ENCODE measurements at places on chromosomes 2 and 18. TPM values are rescaled to one million over a fixed set of nuclear protein-coding genes. Genes with fewer than 3 reads are reported as not detected.

DNA sequence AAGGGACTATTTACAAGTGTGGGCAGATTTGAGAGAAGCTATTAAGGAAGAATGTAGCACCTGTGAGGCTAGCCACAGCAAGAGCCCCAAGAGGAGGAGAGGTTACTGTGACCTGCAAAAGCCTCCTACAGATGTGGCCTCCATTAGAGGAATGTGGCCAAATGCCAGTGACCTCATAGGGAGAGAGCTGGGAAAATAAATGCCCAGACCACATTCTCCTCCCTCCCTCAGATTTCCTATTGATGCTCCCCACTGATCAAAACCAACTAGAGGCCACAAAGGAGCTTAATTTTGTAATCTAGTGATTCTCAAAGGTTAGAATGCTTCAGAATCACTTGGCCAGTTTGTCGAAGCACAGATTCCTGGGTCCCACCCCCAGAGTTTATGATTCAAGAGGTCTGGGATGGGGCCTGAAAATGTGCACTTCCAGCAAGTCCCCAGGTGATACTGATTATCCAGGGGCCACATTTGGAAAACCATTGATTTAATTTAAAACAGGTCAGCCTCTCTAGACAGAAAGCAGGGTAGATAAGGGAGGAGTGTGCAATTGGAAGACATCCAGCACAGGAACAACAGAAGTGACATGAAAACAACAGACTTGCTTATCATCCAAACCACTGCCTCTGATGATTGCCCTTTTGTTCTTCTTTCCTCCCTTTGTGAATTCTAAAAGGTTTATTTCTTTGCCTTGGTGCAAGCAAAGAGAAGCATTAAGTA, 61.2 kb upstream of the RBBP8 start:
- H3K27me3 ChIP-seq: no peaks in the 10 kb centered on the region
- peaks cover 6% of the 10 kb centered on the region for H3K4me1 ChIP-seq
- H3K27ac ChIP-seq: no peak overlapping the region
- no peak overlapping the region for H3K4me3 ChIP-seq
- DNase-seq: no peak
- H3K36me3 ChIP-seq: no peaks in the 10 kb centered on the region

Gene FOXI3
- not detected for total RNA-seq

DNA sequence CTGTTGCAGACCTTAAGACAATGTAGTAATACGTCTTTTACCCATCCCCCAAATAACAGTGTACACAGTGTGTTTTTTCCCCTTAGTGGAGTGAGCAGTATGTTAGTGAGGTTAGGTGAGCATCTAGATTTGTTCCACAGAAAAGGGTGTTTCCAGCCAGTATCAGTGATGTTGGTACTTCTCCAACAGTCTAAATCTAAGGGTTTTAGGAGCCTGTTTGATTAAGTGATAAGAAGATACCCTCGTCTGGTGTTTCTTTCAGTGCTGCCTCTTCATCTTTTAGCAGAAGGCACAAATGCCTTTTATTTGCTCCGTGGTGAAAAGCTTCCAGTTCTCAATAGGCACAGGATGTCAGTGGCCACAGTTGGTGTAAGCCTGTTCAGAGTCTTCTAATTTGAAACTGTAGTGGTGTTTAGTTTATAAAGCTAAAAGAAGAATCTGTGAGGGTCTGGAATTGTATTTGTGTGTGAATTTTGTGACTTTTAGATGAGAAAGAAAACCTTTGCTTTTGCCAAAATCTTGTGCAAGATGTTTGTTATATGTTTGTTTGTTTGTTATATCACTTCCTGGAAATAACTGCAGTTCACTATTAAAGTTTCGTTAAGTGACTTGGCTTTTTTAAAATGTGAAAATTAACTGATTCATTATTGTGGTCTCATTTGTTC, 71.2 kb downstream of the MAP4K4 start:
- no peaks in the 10 kb centered on the region for H3K27me3 ChIP-seq
- peaks cover 88% of the 10 kb centered on the region for H3K4me1 ChIP-seq
- peak; percentile 11 for DNase-seq
- no peak overlapping the region for H3K4me3 ChIP-seq
- no peaks in the 10 kb centered on the region for H3K36me3 ChIP-seq
- no peak overlapping the region for H3K27ac ChIP-seq

DNA sequence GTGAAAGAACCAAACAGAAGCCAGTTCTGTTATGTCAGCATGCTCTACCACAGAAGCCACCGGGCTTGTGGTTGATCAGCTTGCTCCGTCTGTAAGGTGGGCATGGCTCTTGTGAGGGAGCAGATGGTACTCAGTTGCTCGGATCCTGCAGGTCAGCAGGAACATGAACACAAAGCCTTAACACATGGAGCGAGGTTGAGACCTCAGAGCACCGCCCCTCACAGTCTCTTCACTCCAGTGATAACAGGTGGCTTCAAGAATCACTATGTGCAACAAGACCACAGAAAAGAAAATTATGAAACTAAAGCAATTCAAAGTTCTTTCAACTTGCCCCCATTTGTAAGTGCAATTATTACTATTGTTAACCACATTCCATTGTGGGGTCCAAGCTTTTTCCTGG, 72.1 kb downstream of the OSBPL6 start:
- H3K27ac ChIP-seq: no peak overlapping the region
- H3K27me3 ChIP-seq: no peaks in the 10 kb centered on the region
- DNase-seq: no peak
- no peaks in the 10 kb centered on the region for H3K4me1 ChIP-seq
- no peak overlapping the region for H3K4me3 ChIP-seq

- H3K4me3 ChIP-seq: no peak overlapping the region
- H3K27me3 ChIP-seq: no peaks in the 10 kb centered on the region
- H3K36me3 ChIP-seq: peaks cover 6% of the 10 kb centered on the region
- DNase-seq: no peak
Measured at GRCh38 chr2:222568865-222569264, 87.0 kb downstream of the FARSB start.

DNA sequence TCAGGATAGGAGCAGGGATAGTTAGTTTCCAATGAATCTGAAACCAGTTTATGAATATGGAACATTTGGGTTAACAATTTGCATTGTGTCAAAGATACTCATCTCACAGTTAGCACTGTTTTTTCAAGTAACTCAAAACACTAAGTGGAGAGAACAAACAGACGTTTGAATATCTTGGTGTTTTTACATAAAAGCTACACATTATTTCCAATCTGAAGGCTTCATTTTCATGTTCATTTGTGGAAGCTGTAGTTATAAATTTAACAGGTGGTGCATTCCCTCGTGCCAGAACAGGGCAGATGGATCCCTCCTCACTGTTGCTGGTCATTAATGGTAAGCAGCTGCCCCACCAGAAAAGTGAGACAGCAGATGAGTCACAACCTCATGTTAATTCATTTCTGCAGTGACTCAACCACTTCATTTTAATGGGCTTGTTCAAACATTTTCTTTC, 286.9 kb downstream of the TMX3 start:
- no peak overlapping the region for H3K4me3 ChIP-seq
- DNase-seq: no peak
- H3K4me1 ChIP-seq: no peaks in the 10 kb centered on the region
- H3K36me3 ChIP-seq: no peaks in the 10 kb centered on the region

- no peaks in the 10 kb centered on the region for H3K27me3 ChIP-seq
- H3K4me3 ChIP-seq: no peak overlapping the region
- no peak for DNase-seq
- no peaks in the 10 kb centered on the region for H3K4me1 ChIP-seq
Measured at GRCh38 chr2:148965623-148966437, 72.7 kb upstream of the LYPD6B start.

DNA sequence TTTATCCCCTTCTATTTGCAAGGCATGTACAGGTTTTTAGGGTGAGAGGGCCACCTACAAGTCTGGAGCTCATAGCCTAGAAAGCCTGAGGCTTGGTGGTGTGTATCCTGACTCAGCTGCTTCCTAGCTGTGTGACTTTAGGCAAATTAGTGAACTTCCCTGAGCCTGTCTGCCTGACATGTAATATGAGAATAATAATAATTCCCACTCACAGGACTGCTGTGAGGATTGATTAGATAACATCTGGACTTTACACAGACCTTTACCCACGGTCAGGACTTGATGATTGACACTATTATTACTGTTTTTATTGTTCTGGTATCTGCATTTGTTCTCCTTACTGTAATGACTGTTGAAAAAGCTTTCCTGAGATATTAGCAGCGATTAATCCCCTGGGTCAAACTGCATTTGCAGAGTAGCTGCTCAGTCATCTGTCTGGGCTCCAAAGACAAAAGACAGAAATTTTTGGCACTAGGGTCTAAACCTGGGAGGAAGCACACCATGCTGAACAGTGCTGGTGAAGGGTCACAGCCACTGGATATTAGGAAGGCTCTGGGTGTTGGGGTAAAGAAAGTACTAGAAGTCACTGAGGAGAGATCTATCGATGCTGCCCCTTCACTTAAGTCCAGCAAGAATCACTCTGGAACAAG, 276.5 kb upstream of the FN1 start:
- no peaks in the 10 kb centered on the region for H3K4me1 ChIP-seq
- H3K27me3 ChIP-seq: no peaks in the 10 kb centered on the region
- no peak overlapping the region for H3K4me3 ChIP-seq

- H3K4me1 ChIP-seq: no peaks in the 10 kb centered on the region
- no peak overlapping the region for H3K27ac ChIP-seq
- DNase-seq: no peak
- H3K36me3 ChIP-seq: no peaks in the 10 kb centered on the region
- no peaks in the 10 kb centered on the region for H3K27me3 ChIP-seq
Measured at GRCh38 chr18:31445908-31446307, 1.6 kb upstream of the DSG3 start.

DNA sequence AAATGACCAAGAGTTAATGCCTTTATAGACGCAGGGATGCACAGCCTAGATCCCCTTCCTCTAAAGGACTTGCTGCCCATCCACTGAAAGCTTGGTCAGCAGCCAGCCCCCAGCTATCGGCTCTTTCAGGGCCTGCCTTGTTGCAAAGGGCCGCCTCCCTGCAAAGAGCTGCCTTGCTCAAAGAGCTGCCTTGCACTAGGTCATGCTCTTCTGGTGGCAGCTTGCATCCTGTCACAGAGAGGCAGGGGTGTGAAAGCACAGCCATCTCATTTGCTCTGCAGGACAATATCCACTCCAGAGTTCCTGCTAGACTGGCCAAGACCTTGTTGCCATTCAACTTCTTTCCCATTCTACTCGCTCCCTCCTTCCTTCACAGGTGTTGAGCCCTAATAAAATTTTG, 137.1 kb downstream of the MCFD2 start:
- H3K27me3 ChIP-seq: peaks cover 13% of the 10 kb centered on the region
- H3K36me3 ChIP-seq: no peaks in the 10 kb centered on the region
- DNase-seq: no peak
- H3K4me1 ChIP-seq: no peaks in the 10 kb centered on the region

Gene ARHGAP15
- 225 TPM for total RNA-seq

Gene MYO3B
- not detected for total RNA-seq

DNA sequence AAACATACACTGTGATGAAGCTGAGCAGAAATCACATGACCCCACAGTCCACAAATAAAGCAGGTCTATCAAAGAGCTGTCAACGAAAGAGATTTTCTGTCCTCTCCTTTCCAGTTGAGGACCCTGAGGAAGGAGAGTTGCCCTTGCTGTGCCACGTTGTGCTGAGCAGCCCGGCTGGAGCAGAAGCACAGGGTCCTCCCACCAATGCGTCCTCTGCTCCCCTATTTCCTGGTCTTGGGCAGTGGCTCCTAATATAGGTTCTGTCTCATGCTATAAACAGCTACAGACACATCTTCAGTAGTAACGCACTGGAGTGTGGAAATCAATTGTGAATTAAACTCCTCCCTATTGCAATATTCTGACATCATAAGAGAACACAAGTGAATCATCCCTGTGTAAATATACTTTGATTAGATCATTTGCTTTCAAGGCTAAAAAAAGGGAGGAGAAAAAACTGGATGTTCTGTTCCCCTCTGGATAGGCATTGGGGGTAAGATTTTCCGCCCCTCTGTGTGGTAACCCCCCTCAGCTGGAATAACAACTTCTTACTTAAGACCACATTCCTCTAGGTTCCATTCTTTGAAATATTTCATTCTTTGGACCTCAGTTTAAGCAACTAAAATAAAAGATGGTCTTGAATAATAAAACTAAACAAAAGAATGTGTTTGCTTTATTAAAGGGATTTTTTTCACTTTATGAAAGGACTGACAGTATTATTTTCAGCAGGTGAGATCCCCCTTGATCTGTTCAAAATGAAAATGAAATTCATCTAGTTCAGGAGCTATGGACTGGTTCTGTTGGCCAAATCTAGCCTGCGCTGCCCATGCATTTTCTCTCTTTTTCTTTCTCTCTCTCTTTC, 8.3 kb upstream of the RHOB start:
- H3K4me1 ChIP-seq: no peaks in the 10 kb centered on the region
- no peaks in the 10 kb centered on the region for H3K27me3 ChIP-seq
- H3K4me3 ChIP-seq: no peak overlapping the region
- no peak overlapping the region for H3K27ac ChIP-seq

Gene THAP4
- total RNA-seq: 28.2 TPM

DNA sequence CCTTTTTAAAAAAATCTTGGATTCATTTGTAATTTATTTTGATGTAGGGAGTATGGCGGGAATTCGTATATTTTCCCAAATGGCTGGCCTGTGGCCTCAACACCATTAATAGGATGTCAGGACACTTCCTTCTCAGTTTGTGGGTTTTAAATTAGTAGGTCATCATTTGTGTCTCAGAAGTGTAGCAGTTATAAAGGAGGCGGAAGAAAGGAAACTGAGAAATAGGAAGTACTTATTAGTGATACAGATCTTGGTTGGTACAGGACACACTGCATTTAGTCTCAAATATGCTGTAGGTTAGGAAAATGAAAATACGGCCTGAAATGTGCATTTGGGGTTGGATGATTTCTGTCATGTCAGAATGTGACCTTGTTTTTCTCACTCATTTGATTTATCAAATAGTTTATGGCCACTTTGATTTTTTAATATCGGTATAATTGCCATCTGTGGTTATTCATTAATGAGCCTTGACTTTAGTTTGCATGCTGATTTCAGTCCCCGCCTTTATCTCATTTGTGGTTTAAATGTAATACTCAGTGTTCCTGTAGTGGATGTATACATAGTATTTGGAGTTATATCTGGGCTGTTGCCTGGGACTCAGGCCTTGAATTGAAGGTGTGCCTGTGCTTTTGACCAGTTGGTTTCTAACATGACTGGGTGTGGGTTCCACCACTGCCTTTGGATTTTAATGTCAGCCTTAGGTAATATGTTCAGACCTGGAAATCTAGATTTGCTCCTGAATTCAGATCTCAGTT, 31.4 kb downstream of the ZCCHC2 start:
- no peaks in the 10 kb centered on the region for H3K27me3 ChIP-seq
- DNase-seq: no peak
- H3K27ac ChIP-seq: no peak overlapping the region
- H3K4me3 ChIP-seq: no peak overlapping the region
- peaks cover 14% of the 10 kb centered on the region for H3K4me1 ChIP-seq

Gene HOXD4
- not detected for total RNA-seq

Gene RAB27B
- total RNA-seq: 3.1 TPM

- H3K27me3 ChIP-seq: no peaks in the 10 kb centered on the region
- peaks cover 13% of the 10 kb centered on the region for H3K4me1 ChIP-seq
- no peaks in the 10 kb centered on the region for H3K36me3 ChIP-seq
- DNase-seq: no peak
- no peak overlapping the region for H3K27ac ChIP-seq
Measured at GRCh38 chr2:144241801-144242200, 278.1 kb downstream of the ZEB2 start.

Gene LIMS3
- total RNA-seq: 3.6 TPM

GRCh38 chr2:190794790-190795189, 85.8 kb upstream of the GLS start:
- no peak for DNase-seq
- H3K4me1 ChIP-seq: no peaks in the 10 kb centered on the region
- no peaks in the 10 kb centered on the region for H3K36me3 ChIP-seq
- H3K27ac ChIP-seq: no peak overlapping the region

- no peak overlapping the region for H3K4me3 ChIP-seq
- no peaks in the 10 kb centered on the region for H3K27me3 ChIP-seq
- peaks cover 56% of the 10 kb centered on the region for H3K4me1 ChIP-seq
- no peak overlapping the region for H3K27ac ChIP-seq
- H3K36me3 ChIP-seq: no peaks in the 10 kb centered on the region
Measured at GRCh38 chr2:46435796-46436360, 43.5 kb upstream of the TMEM247 start.

Data from CD4-positive, alpha-beta memory T cell (primary cell).